AG20443 (cell line): ENCODE measurements at places on chromosomes 5 and 9.

DNA sequence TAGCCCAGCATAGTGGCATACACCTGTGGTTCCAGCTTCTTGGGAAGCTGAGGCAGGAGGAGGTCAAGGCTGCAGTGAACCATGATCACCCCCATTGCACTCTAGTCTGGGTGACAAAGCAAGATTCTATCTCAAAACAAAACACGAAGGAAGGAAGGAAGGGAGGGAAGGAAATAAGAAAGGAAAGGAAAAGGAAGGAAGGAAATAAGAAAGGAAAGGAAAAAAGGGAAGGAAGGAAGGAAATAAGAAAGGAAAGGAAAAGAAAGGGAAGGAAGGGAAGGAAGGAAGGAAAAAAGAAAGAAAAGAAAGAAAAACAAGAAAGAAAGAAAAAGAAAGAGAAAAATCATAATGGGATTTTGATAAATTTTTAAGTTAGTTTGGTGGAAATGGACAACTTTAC is 3.1 kb upstream of the STX17 start:
- no peak for DNase-seq

GRCh38 chr9:76761448-76761847 is 2.8 kb upstream of the PCA3 start:
- DNase-seq = peak; percentile 27

DNA sequence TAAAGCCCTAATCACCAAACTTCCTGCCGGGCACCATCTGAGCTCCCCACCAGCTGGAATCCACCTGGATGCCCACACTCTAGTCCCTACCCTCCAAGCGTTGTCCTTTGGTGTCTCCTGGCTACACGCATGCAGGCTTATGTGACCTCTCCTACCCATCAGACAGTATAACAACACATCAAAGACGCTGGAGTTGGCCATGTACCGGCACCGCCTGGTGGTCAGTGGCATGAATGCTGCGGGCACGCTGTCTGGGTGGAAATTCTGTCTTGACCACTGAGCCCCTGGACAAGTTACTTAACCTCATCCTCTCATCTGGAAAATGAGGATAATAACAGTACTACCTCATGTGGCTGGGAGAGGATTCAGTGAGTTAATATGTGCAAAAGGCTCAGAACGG is 23.4 kb upstream of the CORO2A start:
- DNase-seq = peak; percentile 48

DNA sequence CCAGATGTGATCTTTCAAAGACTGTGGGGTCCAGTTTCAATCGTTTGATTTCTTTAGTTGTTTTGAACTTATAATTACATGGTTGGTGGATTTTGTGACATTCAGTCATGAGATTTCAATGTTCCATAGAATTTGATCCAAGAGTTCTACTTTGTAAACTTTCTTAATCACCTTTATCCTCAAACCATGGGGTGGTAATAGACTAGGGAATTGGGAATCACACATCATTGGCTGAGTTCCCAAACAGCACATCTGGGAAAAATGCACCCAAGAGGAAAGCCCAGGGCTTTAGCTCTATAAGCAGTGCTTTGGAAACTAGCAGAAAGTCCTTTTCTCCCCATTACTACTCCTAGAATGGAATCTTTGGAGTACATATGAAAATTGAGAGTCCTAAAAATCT is 177.6 kb downstream of the NNT start:
- DNase-seq = peak; percentile 14

DNA sequence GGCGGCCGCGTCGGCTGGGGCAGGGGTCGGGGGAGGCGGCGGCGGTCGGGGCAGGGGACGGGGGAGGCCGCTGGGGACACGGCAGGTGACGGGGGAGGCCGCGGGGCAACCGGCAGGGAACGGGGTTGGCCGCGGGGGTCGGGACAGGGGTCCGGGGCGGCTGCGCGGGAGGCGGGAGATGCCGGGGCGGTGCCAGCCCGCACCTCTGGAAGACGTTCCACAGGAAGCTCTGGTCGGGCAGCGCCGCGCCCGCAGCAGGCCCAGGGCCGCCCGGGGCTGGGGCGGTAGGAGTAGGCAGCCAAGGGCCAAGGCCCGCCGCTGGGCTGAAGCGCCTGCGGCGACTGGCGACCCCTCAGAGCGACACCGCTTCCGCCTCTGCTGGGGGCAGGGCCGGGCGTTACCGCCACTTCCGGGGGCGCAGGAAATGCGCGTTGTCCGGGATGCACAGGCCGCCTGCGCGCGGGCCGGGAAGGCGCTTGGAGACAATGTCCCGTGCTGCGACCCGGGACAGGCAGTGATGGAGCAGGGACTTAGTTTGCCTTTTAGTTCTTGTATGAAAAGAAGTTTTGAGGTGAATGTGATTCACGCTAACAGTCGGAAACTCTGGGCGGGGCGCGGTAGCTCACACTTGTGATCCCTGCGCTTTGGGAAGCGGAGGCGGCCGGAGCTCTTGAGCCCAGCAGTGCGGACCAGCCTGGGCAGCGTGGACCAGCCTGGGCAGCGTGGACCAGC is 110.0 kb upstream of the LPCAT1 start:
- peak; percentile 91 for DNase-seq

DNA sequence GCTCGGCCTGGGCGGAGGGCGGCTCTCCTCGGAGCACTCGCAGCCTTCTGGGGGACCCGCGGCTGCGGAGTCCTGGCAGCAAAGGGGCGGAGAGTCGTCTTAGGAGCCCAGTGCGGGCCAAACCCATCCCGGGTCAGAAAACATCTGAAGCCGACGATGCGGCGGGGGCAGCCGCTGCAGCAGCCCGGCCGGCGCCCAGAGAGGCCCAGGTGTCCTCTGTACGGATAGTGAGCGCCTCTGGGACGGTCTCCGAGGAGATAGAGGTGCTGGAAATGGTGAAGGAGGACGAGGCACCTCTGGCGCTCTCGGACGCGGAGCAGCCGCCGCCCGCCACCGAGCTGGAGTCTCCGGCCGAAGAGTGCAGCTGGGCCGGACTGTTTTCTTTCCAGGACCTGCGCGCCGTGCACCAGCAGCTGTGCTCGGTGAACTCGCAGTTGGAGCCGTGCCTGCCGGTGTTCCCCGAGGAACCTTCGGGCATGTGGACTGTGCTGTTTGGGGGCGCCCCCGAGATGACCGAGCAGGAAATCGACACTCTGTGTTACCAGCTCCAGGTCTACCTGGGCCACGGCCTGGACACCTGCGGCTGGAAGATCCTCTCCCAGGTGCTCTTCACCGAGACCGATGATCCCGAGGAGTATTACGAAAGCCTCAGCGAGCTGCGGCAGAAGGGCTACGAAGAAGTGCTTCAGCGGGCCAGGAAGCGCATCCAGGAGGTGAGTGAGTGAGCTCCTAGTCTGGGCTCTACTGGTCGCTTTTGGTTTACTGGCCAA is 1.2 kb downstream of the JMY start:
- DNase-seq = peak; percentile 57

DNA sequence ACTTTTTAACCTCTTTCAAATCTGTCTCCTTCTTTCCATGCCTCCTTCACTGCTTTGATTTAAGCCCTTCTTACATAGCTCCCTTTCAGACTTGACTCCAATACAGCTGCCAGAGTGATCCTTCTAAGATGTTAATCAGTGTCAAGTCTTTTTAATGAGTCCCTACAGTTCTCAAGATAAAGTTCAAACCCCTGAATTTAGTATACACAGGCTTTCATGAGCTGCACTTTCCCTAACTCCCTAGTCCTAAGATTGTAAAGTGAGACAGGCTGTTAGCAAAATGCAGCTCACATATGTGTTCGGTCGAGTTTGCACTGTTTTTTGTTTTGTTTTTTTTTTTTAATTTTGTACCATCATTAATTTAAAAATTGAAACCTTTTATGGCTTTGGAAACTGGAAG is 190.4 kb upstream of the VCAN start:
- no peak for DNase-seq

DNA sequence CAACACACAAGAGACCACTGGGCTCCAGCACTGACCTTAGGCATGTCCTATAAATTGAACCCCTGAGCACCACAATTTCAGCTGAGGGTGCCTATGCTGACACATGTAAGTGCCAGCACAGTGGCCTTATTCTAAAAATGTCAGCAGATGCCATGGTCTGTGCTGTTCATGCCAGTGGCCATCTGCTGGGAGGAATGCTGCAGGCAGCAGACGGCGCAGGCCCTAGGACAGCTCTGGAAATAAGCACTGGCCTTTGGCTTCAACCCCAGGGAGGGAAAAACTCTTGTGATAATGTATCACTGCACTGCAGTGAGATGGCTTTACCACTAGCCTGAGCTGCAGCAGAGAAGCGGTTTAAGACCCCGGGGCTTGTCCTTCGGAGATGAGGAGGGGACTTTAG is 98.5 kb downstream of the SYK start:
- DNase-seq = peak; percentile 60

DNA sequence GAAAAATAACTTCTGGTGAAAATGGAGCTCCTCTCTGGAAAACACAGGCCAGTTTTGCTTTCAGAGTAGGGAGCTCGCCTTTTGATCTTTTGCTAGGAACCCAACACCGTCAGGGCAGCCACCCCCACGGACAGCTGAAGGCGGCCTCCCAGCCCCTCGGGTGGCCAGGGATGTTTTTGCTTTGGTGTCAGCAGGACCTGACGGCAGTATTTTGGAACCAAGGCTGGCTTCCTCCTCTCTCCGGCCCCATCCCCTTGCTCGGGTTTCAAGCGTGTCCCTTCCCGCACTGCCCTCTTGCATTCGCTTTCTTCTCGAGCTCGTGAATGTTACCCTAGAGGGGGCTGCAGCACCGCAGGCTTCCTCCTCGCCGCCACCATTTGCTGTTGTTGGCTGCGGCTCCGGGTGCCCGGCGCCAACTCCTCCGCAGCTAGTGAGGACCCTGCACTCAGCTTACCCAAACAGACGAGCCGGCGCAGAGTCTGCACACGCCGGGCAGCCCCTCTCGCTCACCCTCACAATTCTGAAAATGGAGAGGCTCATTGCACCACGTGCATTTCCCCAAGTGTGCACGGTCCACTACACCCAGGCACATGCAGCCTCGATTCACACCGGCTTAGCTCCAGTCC is 35.5 kb upstream of the ADAMTSL1 start:
- peak; percentile 35 for DNase-seq

- no peak for DNase-seq
Observed at GRCh38 chr5:89181546-89181945, 298.6 kb upstream of the MEF2C start.

DNA sequence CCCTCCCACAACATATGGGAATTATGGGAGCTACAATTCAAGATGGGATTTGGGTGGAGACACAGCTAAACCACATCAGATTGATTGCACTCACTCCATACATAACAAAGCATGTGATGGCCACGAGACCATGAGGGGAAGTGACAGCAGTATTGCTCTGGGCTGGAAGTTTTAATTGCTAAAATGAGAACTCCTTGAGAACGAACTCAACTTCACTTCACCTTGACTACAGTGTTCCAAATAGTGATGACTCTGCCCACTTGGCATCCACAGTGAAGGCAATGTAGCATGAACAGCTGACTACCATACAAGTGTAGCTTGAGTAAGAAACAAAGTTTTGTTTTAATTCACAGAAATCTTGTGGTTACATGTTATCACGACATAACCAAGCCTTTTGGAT is 739 bp upstream of the SPINK7 start:
- no peak for DNase-seq
